Fibroblast of villous mesenchyme (primary cell): ENCODE measurements at places on chromosomes 7 and 10. TPM values are rescaled to one million over a fixed set of nuclear protein-coding genes. Genes with fewer than 3 reads are reported as not detected.

The SLC26A3 gene
- not detected in 2 replicates for total RNA-seq

The SPDYE6 gene
- total RNA-seq, result not detected in 2 replicates

The TMEM213 gene
- not detected in 2 replicates for total RNA-seq

The NCOA4 gene
- total RNA-seq, result 163 and 256 TPM in 2 replicates

The SUN3 gene
- total RNA-seq, result not detected in 2 replicates

The BTBD16 gene
- not detected in 2 replicates for total RNA-seq

The EXOSC1 gene
- total RNA-seq, result 41.5 and 44.8 TPM in 2 replicates
